ENCODE measurements at places on chromosomes 6 and 20.

- no peak for DNase-seq
These were observed 443.5 kb downstream of the PREX1 start for GRCh38 chr20:48384147-48384818.

- DNase-seq, result peak; percentile 8
These were observed 676.5 kb downstream of the TENT5A start for GRCh38 chr6:81075974-81076373.

- DNase-seq, result no peak
These were observed 42.7 kb downstream of the IRAK1BP1 start for GRCh38 chr6:78910010-78910409.

- DNase-seq, result no peak
These were observed 13.9 kb upstream of the BCLAF1 start for GRCh38 chr6:136303516-136303915.

DNA sequence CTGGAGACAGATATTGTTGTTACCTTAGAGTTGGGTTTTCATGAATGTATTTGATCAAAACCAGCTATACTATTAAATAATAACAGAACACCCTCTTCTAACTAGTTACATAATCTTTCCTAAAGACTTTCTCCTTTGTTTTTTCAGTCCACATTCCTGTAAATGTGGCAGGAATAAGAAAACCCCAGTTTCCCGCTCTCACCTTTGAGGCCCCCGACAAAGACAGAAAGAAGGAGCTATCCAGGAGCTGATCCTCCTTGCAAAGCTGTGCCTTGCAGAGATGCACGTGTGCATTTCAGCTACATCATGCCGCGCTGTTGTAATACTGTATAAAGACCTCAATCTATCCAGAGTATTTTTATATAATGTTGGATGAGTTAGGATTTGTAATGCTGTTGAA, 102.7 kb downstream of the SLC22A3 start:
- DNase-seq, result no peak

DNA sequence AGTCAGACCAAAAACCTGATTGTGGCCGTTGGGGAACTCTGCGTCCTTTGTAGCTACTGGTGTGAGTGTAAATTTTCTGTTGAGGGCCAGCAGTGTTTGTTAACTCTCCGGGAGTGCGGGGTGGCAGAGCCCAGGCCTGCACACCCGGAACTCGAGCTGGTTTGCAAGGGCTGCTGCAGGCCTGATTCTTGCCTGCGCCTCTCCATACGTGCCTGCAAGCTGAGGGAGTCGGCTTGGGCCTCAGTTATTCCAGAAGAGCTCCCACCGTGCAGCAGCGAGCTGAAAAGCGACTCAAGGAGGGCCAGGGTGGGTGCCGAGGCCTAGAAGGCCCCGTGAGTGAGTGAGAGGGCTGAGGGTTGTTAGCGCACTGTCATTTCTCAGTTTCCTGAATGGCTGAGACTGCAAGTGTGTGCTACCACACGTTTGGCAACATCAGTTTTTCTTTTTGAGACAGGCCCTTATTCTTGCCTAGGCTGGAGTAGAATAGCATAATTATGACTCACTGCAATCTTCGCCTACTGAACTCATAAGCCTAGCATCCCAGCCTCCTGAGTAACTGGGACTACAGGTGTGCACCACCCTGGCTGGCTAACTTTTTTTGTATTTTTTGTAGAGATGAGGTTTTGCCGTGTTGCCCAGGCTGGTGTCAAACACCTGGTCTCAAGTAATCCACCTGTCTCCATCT, 33.9 kb upstream of the KIF13A start:
- no peak for DNase-seq

- DNase-seq, result no peak
These were observed 279.2 kb upstream of the EXOC2 start for GRCh38 chr6:971981-972640.

GRCh38 chr6:136608991-136609390, 58.8 kb upstream of the MAP7 start:
- peak; percentile 48 for DNase-seq

- DNase-seq, result no peak
These were observed 137.6 kb downstream of the MRPL14 start for GRCh38 chr6:43989581-43990146.

GRCh38 chr6:41023114-41023513, 15.9 kb downstream of the UNC5CL start:
- DNase-seq, result no peak

DNA sequence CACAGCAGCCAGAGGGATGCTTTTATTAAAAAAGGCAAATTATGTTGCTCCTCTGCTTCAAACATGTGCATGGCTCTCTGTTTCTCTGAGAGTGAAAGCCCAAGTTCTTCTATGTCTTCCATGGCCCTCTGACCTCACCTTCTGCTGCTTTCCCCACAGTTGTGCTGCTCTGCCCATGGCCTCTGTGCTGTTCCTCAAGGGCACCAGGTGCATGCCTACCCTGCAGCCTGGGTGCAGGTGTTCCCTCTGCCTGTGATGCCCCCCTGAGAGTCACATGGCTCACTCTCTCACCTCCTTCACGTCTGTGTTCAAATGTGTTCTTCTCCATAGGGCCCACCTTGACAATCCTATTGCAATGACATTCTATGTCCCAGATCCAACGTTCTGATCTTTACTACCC, 477.0 kb upstream of the CHD6 start:
- DNase-seq, result no peak

DNA sequence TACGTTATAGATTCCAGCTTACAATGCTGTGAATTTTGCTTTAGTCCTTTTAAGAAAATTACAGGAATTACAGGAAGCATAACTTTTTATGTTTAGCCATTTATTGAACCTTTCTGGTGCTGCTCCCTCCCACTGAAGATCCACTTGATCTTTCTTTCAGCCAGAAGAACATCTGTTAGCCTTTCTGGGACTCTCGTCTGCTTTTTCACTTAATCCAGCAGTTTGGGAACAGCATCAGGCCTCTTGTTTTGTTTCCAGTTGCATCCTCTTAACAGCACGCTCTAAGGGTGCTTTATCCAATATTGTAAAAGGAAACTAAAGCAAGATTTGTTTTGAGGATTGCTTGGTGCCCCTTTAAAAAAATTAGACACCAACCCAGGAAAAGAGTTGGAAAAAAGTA, 10.3 kb upstream of the CYP24A1 start:
- DNase-seq, result no peak

DNA sequence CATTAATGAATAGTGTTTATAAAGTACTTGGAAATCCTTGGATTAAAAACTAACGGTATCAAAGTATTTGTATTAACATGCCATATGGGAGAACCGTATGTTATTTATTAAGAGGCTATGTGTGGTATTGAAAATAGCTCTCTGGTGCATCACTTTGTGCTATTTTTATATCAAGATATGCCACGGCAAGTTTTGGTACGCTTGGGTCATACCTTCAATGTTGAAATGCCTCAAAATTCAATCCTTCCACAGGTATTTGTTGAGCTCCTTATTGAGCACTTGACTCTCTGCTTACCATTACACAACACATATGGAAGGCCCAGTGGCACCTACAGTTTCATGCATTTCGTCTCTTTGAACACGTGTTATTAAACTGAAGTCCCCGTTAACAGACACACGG, 647.9 kb downstream of the KIF16B start:
- DNase-seq, result no peak

GRCh38 chr6:71512256-71512655, 223.6 kb downstream of the OGFRL1 start:
- no peak for DNase-seq

All from astrocyte of the cerebellum (primary cell).